ENCODE measurements at places on chromosomes 16 and 17.
A peak's percentile ranks its signal among the peaks of the same experiment; 100 is the strongest.

- no peak for DNase-seq
These were observed 144.8 kb downstream of the MRTFB start for GRCh38 chr16:14215941-14216340.

GRCh38 chr17:12386225-12386624 lies 279.5 kb upstream of the MYOCD start:
- DNase-seq: no peak

GRCh38 chr16:10871157-10871991 lies 5.6 kb upstream of the CIITA start:
- DNase-seq: no peak

- DNase-seq: no peak
These were observed 317 bp downstream of the CLTC start for GRCh38 chr17:59620064-59620359.

DNA sequence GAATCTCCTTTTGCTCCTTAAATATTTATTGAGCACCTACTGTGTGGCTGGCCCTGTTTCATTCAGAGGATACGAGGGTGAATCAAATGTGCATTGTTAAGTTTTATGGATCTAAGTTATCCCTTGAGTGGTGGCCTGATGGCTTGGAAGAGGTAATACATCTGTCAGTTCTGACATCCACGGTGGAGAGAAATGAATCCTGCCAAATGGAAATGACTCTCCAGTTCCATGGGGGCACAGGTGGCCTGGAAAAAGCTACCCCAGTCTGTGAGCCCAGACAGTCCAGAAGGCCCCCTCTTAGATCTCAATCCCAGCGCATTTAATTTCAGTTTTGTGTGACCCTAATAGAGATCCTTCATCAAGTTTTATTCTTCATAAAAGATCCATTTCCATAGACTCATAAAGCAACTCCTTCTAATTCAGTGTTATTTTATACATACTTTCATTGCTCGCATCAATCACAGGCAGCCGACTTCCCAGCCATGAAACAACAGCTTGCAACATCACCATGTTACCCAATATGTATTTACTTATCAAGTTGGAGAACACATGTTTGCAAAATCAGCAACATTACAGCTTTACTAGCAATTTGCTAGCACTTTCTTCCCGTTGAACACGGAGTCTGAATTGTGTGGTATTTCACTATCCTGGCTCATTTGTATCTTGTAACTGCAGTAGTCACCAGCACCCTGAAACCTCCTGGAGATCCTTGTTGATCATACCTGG lies 334.8 kb upstream of the HSBP1 start:
- DNase-seq: no peak

GRCh38 chr17:83081684-83082201 lies 2.3 kb downstream of the METRNL start:
- peak; percentile 87 for DNase-seq

DNA sequence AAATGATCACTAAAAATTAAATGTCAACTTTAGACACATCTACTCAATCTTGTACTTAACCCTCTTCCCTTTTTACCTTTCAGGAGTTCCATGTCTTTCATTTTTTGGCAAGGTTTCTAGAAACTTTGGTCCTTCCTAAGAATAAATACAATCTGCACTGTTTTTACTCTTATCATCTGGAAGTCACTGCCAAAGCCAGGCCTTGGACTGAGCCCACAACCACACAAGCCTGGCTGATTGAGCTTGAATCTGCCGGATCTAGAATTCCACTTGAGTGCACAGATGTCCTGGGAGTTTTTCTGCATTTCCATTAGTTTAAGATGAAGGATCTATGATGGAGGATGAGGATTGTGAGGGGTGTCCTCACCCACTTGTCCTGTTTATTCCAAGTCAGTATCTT lies 126.1 kb downstream of the VPS53 start:
- no peak for DNase-seq

DNA sequence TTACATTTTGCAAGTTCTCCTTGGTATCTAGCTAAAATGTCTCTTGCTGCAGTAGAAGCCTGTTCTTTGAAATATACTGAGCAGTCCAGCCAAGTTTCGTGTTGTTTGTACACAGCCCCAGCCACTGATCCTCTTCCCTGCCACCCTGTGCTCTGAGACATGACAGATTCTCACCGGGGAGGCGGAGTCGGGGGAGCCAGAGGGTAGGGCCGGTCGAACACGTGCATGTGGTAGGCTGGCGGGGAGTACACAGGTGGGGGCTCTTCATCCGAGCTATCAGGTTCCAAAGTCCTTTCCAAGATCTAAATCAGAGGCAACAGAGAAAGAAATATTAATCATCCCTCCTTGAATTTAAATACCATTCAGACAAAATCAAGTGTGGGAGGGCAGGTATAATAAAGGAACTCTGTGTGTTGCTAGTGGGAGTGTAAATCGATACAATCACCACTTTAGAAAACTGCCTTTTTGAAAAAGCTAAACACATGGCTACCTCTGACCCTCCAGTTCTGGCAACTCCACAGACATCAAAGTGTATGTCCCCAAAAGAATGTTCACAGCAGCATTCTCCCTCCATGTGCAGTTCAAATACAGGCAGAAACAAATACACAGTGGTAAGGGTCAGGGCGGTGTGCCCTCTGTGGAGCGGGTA lies 29.7 kb upstream of the MRPS23 start:
- no peak for DNase-seq

DNA sequence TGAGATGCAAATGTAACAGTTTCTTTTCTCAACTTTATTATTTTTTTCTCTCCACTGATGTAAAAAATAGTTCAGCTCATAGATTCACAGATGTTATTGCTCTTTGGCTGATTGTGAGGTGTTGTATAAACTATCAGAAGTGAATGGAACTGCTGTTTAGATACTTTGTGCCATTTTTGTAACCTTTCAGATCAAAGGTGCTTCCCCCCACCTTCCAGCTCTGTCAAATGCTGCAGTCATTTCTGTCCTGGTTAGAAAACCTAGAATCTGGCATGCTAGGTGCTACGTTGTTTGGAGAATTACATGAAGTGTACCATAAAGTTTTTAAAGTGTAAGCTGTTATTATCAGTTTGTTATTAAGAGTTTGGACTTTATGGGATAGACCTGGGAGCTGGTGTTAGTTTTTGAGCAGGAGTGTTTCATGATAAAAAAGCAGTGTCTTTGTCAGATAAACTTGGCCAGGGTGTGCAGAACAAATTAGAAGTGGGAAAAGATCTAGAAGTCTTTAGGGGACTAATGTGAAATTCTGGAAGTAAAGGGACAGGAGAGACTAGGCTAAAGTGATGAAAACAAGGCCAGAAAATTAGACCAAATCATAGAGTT lies 1.8 kb upstream of the WIPI1 start:
- no peak for DNase-seq

DNA sequence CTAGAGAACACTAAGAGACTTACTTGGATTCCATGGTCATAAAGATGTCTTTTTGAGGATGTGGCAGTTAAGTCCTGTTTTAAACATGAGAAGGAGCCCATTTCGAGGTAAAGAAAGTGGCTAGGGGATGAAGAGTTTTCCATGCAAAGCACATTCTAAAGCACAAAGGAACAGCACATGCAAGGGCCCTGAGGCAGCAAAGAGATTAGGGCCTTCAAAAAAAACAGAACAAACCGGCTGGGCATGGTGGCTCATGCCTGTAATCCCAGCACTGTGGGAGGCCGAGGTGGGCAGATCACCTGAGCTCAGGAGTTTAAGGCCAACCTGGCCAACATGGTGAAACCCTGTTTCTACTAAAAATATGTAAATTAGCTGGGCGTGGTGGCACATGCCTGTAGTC lies 79.8 kb downstream of the AKAP1 start:
- no peak for DNase-seq

DNA sequence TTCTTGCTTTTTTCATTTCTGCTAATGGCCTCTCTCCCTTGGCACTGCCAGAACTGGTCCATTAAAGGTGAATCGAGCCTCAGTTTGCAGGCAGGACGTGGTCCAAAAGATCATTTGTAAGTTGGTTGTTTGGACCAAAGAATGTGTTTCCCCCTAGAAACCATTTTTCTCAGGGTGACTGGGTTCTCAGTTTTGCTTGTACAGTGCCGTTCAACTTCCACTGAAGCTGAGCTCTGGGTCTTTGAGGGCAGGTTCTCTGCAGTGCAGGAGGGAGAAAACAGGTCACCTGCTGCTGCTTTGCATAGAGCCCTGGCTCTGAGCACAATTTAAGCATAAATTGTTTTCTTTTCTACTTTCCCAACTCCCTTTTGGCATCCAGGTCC lies 9.0 kb upstream of the AMZ2 start:
- no peak for DNase-seq

GRCh38 chr17:61368832-61369450 lies 30.7 kb upstream of the TBX2 start:
- DNase-seq: no peak

GRCh38 chr17:17737961-17738894 lies 57.0 kb downstream of the RAI1 start:
- peak; percentile 91 for DNase-seq

DNA sequence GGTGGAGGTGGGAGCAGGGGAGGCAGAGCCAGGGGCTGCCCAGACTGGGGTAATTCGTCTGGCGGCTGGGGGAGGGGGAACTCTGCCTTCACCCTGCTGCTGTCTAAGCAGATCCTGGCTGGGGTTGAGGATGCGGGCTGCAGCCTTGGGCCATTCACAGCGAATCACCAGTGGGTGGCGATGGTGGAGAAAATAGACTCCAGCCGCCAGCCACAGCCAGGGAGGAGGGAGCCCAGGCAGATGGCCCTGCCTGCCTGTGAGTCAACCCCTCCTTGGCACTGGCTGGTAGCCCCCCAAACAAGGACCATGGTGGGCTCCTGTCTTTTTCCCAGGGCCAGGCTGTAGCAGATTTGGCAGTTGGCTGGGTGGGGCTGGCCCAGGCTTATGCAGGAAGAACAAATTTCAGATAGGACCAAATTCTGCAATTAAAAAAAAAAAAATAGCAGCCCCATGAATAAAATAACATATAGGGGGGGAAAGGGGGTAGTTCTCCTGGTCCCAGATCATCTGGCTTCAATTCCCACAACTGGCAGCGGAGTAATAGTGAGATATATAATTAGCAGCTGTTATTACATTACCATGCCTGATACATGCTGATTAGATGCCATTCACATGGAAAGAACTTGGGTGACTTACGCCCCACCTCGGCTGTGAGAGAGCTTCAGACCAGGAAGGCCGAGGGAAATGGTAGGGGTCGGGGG lies 41.5 kb upstream of the CDH5 start:
- DNase-seq: no peak

GRCh38 chr17:56431736-56432135 lies 161.8 kb upstream of the NOG start:
- DNase-seq: no peak

DNA sequence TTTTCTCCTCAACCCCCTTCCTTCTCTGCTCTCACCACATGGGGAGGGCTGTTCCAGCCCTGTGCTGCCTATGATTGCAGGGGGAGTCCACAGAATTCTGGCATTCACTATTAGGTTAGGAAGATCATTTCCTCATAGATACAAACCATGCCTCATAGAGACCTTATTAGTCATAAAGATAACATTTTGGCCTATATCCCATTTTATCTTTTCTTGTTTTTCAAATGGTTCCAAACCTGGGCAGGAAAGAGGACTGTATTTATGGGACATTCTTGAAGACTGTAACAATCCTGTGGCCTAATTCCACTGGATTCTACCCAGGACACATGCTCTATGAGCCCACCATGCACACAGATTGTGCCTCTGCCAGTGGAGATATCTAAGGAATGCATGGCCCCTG lies 51.7 kb downstream of the ASIC2 start:
- DNase-seq: no peak
